ENCODE measurements at places on chromosomes 1 and 21.

DNA sequence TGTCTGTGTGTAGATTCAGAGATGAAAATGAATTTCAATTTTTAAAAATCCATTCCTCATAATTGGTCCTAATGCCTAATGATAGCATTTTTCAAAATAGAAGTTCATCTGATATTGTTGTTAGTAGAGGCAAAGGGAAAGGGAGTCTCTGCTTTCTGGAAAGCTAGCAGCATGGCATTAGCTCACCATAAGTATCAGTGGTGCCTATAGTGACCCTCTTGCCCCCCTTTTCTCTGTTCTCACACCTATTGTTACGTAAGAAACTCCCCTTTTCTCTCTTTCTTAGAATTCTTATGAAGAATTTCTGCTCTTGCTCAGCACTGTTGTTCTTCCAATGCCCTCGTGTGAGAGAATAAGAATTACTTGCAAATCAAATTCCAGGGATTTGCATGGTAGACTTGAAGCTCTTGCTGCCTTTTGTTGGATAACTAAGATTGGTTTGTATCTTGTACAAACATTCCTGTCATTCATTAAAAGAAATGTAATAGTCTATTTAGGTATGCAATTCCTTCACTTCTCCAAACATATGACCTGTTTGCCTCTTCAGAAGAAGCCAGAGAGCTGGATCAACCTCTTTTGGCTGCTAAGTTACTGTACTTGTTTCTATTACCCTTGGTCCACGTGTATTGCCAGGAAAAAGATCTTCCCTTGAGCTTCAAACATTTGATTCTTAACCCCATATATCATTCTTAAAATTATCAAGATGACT, 69.2 kb upstream of the MAGI3 start:
- no peak for DNase-seq

- DNase-seq, result no peak
These were observed 423.9 kb downstream of the PTBP2 start for GRCh38 chr1:97145321-97145956.

DNA sequence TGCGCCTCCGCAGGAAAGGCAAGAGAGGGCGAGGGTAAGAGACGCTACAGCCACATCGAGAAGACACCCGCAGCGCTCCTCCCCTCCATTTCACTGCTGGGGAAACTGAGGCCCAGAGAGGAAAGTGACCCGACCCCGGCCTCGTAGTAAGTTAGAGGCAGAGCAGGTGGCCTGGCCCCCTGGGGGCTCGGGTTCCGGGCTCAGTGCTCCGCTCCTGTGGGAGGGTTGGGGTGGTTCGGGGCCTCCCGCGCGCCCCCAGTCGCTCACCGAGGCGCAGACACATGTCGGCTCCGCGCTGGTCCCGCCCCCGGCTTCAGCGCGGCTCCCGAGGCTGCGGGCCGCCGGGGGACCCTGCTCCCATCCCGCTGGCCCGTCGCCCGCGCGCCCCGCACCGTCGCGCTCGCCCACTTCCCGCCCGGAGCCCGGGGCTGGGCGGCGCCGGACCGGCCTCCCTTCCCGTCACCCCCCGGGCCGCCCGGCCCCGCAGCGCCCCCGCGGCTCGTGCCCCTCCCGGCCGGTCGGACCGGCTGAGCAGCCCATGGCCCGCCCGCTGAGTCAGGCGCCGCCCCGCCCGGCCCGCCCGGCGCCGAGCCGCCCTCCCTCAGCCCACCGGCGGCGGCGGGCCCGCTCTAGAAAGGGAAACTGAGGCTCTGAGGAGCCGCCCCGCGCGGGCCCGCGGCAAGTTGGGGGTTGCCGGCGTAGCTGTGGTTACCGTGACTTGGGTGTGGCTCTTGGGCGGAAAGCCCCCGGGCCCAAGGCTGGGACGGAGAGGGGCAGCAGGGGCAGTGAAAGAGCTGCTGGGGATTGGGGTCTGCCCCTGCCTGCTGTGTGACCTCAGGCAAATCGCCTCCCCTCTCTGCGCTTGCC, at the start of gene TMEM54:
TSS of gene TMEM54 (minus strand) at position 434 of the 867 bp plus-strand sequence. CDS start at position 283, 151 bp downstream.
- DNase-seq, result no peak

GRCh38 chr1:246784621-246785493, 60.6 kb downstream of the SCCPDH start:
- no peak for DNase-seq

- DNase-seq, result no peak
These were observed 269.3 kb upstream of the LYPLAL1 start for GRCh38 chr1:218904416-218904815.

- DNase-seq, result no peak
These were observed 24.4 kb downstream of the RCAN1 start for GRCh38 chr21:34590520-34590919.

- DNase-seq, result no peak
These were observed 34.3 kb upstream of the CACYBP start for GRCh38 chr1:174965362-174966007.

DNA sequence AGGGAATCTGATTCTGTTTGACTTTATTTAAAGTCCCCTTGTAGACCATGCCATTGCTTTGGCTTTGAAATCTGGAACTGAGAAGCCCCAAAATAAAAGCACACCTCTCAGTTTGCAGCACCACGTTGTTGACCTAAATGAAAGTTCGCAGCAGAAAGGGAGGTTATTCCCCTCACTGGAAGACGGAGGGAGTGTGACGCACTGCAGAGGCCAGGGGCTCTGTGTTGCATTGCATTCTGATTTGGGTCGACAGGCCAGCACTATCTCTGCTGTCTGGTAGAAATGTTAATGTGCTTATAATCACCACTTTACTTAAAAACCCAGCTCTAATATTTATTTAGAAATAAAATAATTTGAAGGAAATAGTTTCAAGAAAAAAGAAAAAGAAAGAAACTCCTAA, 675.2 kb upstream of the NR5A2 start:
- no peak for DNase-seq

DNA sequence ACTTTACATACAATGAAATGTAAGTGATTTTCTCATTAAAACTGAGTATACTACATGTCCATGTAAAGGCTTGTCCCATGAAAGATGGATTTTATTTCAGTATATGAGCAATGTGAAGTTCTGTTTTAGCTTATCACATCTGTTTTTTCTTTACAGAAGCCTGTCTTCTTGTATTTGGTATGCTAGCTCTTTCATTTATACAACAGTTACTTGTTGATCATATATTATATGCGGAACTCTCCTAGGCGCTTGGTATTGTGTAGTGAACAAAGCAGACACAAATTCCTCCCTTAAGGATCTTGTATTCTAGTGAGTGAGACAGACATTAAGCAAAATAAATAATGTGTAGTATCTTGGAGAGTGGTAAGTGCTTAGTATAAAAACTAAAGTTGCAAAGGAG, 10.6 kb downstream of the MAP3K21 start:
- DNase-seq, result no peak

DNA sequence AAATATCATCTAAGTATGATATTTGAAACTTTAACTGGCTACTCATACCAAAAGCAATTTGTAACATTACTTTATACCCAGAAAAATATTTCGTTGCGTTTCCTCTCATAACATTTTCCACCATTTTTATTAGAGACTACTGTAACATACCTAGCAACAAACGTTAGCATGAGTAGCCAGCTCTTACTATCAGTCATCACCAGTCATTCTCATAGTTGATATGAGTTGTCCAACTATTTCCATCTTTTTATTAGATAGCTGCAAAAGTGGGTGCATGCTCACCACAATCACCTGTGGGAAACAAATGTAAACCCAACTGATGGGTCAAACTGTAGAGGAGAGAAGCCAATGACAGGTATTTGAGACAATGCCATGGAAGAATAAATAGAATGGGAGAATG, 114.6 kb downstream of the AKT3 start:
- DNase-seq, result no peak

GRCh38 chr1:33501309-33501708, 28.9 kb downstream of the ZSCAN20 start:
- no peak for DNase-seq

DNA sequence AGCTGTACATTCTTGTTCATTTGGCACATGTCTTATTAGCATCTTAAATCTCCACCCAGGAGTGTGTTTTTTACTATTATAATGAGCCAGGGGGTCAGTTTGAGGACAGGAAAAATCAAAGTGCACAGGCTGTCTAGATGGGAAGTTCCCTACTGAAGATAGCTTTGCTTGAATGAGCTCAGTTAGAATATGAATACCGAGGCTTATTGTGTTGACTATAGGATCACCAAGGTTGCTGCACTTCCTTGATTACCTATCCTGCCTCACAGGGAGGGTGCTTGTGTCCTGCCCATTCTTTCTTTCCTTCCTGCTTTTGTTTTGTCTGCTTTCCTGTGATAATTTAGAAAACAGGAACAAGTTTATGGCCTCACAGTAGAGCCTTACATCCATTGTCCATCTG, 16.3 kb downstream of the PHGDH start:
- DNase-seq, result no peak

- peak; percentile 46 for DNase-seq
These were observed 10.6 kb upstream of the COL6A1 start for GRCh38 chr21:45970674-45971615.

DNA sequence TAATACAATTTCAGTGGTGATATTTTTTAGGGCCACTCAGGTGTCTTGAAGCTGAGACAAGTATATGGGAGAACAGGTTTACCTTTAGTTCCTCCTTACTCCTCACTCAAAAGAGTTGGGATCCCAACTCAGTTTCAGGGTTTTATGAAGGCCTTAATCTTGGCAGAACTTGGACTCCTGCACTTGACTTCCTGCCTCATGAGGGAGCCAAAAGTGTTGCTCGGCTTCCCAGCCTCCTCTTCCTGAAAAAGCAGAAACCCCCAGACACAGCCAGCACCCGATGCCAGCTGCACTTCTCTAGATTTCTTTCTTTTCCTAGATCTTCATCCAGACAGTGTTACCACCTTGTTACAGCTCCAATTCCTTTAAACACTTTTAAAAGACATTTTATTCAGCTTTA, 70.8 kb upstream of the TMPRSS2 start:
- DNase-seq, result no peak

- DNase-seq, result no peak
These were observed 113.3 kb upstream of the PTGFR start for GRCh38 chr1:78377356-78377928.

GRCh38 chr1:91007827-91008226, 14.0 kb downstream of the ZNF644 start:
- no peak for DNase-seq

DNA sequence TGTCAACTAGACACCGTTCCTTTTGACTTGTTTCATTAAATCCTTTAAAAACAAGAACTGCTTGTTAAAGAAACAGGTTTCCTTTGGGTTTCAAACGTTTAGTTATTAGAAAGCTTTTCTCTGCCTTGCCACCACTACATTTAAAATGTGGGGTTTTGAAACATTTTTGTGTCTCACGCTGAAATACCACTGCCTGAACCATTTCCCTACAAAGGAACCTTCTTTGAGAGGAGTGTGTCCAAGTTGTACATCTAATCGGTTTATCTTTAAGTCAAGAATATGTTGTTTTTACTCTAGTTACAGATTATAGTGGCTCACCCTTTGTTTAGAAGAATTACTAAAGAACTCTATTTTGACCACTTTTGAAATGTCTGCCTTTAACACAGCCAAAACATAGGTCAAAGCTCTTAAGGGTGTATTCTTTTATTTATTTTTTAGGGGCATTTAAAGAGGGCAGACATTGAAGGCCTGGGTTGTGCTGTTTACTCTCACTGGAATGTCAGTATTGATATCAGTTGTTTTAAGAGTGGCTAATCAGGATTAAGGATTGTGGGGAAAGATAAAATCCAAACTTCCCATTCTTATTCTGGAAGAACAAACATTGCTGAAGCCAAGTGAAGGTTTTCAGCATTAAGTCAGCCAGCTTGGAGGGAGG, 143.4 kb downstream of the GALNT2 start:
- no peak for DNase-seq

DNA sequence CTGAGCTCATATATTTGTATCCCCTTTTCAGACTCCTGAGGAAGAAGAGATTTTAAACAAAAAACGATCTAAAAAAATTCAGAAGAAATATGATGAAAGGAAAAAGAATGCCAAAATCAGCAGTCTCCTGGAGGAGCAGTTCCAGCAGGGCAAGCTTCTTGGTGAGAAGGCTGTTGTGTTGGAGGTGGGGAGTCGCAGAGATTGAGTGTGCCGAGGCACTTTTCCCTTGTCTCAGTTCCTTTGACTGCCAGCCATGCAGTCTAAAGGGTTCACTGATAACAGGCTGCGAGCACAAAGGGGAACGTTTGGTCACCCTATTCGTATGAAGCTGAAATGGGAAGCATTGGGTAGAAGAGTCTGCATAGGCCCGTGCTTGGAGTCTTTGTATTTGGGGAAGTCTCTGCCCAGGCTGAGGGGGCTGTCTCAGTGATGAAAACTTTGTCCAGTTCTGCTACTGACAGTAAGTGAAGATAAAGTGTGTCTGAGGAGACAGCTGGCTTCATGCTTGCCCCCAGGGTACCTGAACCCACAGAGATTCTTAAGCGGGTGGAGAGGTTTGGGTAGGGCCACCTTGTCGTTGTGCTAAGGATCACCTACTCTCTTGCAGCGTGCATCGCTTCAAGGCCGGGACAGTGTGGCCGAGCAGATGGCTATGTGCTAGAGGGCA, 2.8 kb downstream of the RPS8 start:
- no peak for DNase-seq

- no peak for DNase-seq
These were observed 78.2 kb upstream of the CAPZB start for GRCh38 chr1:19563324-19564097.

DNA sequence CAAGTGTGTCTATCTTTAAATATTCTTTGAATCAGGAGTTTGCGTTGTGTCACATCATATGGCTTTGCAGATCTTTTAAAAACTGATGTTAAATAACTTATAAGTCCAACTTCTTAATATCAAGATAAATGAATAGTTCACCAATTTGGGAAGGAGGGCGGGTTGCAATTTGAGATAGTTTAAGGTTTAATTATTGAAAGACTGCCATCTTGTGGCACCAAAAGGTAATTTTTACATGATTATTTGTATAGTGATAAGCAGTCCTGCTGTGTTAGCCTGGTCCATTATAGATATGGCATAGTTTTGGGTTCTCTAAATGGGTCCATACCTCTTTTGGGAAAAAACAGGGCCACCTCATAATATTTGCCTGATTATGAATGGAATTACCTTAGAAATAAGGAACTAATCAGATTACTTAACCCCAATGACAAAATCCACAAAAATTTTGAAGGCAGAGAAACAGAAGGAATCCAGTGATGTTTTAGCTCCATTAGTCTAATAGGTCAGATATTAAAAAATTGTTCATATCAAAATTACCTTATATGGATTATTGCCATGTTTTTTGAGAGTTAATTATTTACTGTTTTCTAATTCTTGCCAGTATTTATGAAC, 64.3 kb downstream of the PRKAA2 start:
- no peak for DNase-seq

Data from activated CD8-positive, alpha-beta memory T cell treated with anti-CD3 and anti-CD28 coated beads for 1 hour (primary cell).